Ovary (tissue), 10 donors: ENCODE measurements at places on chromosomes 4 and X. TPM values are rescaled to one million over a fixed set of nuclear protein-coding genes. Genes with fewer than 3 reads are reported as not detected.

The CCKAR gene
- polyA plus RNA-seq: not detected

The MAML3 gene
- 11.5 TPM for polyA plus RNA-seq

The SORBS2 gene
- 24.2 TPM for polyA plus RNA-seq

The XPNPEP2 gene
- polyA plus RNA-seq: 0.58 TPM

The PDLIM3 gene
- 146 TPM for polyA plus RNA-seq

The GABRB1 gene
- polyA plus RNA-seq: not detected

The MAGIX gene
- 0.82 TPM for polyA plus RNA-seq

DNA sequence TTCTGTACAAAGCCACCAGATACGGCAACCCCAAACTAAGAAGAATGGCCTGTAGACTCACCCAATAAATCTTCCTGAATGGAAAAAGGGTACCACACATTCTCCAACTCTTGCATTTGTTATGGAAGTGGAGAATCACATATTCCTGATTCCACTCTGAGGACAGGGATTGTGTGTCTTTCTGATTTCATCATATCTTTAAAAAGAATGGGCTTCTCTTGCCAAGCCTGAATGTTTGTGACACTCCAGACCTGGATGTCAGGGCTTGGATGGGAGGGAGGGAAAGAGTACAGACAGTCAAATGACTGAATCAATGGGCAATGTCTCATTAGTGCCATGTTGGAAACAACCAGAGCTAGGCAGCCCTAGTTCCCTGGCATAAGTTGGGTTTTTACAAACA, 77.4 kb downstream of the PLAC1 start:
- no peaks in the 10 kb centered on the region for H3K4me1 ChIP-seq
- H3K4me3 ChIP-seq: no peak overlapping the region
- H3K27ac ChIP-seq: no peak overlapping the region
- DNase-seq: no peak
- no peaks in the 10 kb centered on the region for H3K36me3 ChIP-seq

DNA sequence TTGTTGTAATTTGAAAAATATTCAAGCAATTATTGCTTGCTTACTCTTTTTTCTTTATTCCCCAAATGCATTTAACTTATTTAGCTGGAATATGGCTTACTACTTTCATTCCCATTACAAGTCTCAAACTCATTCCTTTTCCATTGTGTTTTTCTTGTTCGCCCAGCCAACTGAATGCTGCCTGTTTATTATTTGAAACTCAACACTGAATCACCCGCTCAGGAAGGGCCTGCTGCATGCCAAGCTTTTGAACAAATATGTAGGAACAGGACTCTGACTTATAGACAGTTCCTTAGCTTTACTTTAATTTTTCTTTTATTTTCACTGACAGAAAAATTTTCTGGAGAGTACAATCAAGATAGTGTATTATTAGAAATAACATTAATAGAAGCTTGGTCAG, 12.9 kb downstream of the PCDH18 start:
- no peaks in the 10 kb centered on the region for H3K4me1 ChIP-seq
- no peaks in the 10 kb centered on the region for H3K27me3 ChIP-seq
- no peak overlapping the region for H3K27ac ChIP-seq
- H3K4me3 ChIP-seq: no peak overlapping the region
- DNase-seq: no peak

- H3K36me3 ChIP-seq: no peaks in the 10 kb centered on the region
- no peak overlapping the region for H3K4me3 ChIP-seq
- no peak for DNase-seq
- no peaks in the 10 kb centered on the region for H3K4me1 ChIP-seq
- no peak overlapping the region for H3K27ac ChIP-seq
Observed at GRCh38 chr4:25117274-25117673, 43.0 kb downstream of the SEPSECS start.

DNA sequence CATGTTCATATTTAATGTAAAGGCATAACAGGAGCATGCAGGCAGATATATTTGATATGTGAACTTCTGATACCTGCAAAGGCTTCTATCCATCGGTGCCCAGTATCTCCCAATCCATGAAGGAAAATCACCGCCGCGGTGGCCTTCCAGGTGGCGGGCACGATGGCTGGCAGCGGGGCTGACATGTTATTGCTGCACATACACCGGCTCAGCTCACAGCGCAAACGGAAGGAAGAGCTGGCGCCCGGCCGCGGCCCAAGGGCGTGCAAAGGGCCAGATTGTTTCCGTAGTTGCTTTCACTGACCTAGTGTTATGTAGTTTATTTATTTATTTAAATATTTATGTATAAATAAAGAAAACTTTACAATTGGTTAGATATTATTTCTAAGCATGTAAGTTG, 322.7 kb upstream of the PITX2 start:
- no peaks in the 10 kb centered on the region for H3K4me1 ChIP-seq
- H3K27me3 ChIP-seq: no peaks in the 10 kb centered on the region
- DNase-seq: no peak
- no peak overlapping the region for H3K27ac ChIP-seq
- no peak overlapping the region for H3K4me3 ChIP-seq
